ENCODE measurements at places on chromosomes 11 and 22.

- DNase-seq: peak; percentile 28
Measured at GRCh38 chr11:35617687-35618496, at the start of gene FJX1. FJX1 (plus strand) TSS chr11:35618460; CDS start chr11:35618637, 177 bp downstream.

GRCh38 chr22:39301108-39301507, 18.3 kb downstream of the RPL3 start:
- DNase-seq: no peak

DNA sequence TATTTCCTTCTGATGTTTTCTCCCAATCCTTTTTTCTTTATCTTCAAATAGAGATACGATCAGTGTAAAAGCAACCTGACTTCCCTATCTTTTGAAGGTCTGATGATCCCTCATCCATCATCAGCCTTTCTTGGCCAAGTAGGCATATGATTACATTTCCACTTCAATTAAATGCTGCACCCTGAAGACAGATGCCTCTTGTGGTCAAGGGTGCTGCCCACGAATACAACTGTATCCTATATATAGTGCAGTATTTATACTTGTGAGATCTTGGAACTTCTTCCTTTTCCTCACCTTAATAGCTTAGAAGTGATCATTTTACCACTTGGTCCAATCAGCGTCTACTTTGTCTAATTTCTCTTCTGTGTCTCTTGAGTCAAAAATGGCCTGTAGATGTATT, 9.3 kb upstream of the ZNRF3 start:
- no peak for DNase-seq

GRCh38 chr11:108803776-108804175, 138.9 kb downstream of the DDX10 start:
- DNase-seq: no peak

GRCh38 chr11:67410369-67410831, 5.1 kb upstream of the CARNS1 start:
- DNase-seq: no peak

- DNase-seq: no peak
Measured at GRCh38 chr11:125675196-125675595, 5.5 kb downstream of the ACRV1 start.

DNA sequence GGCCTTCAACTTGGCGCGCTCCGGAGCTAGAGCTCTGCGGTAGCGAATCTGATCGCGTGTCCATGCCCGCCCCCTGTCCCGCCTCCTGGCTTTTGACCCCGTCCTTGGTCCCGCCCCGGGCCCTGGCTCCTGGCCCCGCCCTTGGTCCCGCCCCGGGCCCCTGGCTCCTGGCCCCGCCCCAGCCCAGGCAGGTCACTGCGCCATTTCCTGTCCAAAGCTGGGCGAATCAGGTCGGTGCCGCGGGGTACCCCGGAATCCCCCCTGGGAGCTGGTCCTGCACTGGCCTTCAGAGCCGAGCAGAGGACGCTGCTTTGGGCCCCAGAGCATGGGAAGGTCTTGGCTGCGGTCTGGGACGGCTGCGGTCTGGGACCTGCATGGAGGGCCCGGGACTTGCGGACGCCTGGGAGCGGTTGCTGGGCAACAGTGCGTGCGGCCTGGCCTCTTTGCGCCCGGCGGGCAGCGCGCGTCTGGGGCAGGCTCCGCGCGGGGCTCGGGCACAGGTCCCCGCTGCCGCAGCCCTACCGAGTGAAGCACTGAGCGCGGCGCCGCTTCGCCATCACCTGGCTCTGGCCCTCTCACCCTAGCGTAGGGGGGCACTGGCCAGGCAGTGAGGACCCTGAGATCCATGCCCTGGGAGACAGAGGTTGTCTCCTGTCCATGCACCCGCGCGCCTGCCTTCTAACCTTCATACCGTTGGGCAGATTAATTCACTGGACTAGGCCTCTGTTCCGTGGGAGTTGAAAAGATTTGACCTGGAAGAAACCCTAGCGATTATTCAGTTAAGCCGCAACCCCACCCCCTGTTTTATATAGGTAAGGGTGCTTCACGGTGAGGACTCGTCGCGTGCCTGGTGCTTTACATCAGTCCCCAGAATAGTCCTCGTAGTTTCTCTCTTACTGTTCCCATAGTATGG, at the start of gene TTC12:
TSS of gene TTC12 (plus strand) at position 195 of the 913 bp plus-strand sequence. CDS start 1,675 bp downstream, outside the sequence.
- DNase-seq: peak; percentile 95

DNA sequence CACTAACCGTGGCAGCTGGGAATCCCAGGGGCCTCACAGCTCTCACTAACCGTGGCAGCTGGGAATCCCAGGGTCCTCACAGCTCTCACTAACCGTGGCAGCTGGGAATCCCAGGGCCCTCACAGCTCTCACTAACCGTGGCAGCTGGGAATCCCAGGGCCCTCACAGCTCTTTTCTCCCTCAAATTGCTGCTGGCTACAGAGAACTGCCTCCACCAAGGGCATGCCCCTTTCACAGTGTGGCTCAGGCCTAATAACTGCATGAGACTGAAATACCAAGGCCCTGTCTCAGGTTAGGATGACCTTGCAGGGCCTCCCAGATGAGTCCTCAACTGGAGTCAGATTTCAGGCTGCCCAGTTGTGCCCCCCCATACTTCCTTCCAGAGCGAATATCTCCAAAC, 35.1 kb upstream of the GGTLC2 start:
- DNase-seq: no peak

DNA sequence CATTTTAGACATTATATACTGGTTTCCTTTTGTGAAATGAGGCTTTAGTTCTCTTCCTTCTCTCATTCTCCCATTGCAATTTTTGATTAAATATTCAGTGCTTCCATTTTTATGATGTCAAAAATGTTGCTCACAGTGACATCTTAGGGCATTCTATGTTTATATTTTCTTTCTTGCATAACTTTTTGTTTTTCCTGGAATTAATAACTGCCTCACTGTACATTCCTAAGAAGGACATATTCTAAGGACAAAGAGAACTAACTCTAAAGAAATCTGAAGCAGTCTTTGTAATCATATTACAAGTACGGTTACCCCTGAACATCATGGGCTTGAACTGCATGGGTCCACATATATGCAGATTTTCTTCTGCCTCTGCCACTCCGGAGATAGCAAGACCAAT, 25.8 kb upstream of the P2RY6 start:
- DNase-seq: no peak

- peak; percentile 67 for DNase-seq
Measured at GRCh38 chr11:60363542-60364470, 14.5 kb upstream of the MS4A7 start.

DNA sequence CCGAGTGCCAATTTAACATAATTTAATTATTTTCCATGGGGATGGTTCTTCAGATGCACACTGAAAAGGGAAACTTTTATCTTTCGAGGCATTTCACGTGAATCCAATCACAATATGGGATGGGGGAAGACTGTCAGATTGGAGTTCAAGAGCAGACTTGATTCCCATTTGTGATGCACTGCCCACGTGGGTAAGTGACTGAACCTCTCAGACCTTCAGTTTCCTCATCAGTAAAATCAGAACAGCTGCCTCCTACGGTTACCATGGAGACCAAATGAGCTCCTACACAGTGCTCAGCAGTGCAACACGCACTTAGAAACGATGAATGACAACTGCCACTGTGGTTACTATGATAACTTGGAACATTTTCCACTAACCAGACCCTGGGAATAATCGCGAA, 21.7 kb downstream of the KIAA0930 start:
- DNase-seq: peak; percentile 63

DNA sequence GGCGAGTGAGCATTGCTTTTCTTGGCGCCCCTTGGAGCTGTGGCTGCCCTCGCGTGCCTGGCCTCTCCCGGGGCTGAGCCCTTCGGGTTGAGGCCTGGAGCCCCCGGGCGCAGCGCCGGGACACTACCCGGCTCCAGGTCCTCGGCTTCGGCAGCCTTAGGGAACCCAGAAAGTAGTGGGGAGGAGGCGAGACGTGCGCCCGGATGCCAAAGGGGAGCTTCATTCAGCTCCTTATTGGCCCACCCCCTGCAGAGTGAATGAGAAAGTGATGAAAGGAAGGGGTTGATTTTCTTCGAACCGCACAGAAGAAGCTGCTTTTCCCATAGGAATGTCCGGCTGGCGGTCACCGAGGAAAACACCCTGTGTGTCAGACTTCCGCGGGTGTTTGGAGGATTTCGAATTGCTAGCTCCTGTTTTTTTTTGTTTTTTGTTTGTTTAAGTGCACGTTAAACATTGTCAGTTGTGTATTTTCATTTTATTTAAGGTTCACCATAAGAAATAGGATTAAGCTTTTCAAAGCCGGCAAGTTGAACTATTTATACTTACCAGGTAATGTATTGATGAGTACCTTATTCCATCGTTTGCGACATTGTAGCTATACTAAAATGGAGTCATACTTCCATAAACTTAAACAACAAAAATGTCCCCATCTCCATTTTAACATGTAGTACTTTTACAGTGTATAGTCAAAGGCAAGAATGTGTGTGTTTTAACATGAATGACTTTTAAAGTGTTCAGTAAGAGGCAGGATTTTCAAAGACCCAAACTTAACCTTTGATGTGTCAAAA, 841 bp upstream of the EIF4G2 start:
- no peak for DNase-seq

- no peak for DNase-seq
Measured at GRCh38 chr22:50571264-50572175, 6.7 kb downstream of the CPT1B start.

DNA sequence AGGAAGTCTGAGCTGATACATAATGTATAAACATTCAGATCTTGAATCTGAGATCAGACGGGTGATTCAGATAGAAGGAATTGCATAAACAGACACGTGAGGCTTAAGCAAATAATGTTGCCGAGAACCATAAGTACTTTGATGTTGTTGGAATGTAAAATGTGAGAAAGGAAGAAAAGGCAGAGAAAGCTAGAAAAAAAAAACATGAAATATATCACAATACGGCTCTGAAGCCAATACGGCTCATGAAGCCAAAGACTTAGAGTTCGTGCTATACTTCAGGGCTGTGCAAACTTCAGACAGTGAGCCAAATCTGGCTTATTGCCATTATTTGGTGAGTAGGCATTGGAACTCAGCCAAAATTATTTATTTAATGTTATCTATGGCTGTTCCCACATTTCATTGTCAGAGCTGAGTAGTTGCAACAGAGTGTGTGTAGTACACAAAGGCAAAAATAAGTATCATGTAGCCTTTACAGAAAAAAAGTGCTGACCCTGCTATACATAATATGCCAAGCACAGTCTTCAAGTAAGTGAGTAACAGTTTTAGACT, 673.3 kb downstream of the CNTN5 start:
- no peak for DNase-seq

GRCh38 chr11:11973361-11973800, 35.0 kb downstream of the DKK3 start:
- DNase-seq: no peak
